ENCODE measurements at places on chromosomes 6 and 20. TPM values are rescaled to one million over a fixed set of nuclear protein-coding genes. Genes with fewer than 3 reads are reported as not detected.

GRCh38 chr20:60953321-60953720 lies 298.7 kb upstream of the CDH4 start:
- no peaks in the 10 kb centered on the region for H3K4me1 ChIP-seq
- no peak for DNase-seq
- no peak overlapping the region for H3K4me3 ChIP-seq
- no peak overlapping the region for H3K27ac ChIP-seq
- H3K27me3 ChIP-seq = peaks cover 4% of the 10 kb centered on the region

The KCNK16 gene
- polyA plus RNA-seq = not detected

The KAT14 gene
- 13.1 TPM for polyA plus RNA-seq

GRCh38 chr6:55040102-55040848 lies 134.0 kb upstream of the HCRTR2 start:
- no peaks in the 10 kb centered on the region for H3K36me3 ChIP-seq
- DNase-seq = no peak
- H3K27ac ChIP-seq = no peak overlapping the region
- no peak overlapping the region for H3K4me3 ChIP-seq

- H3K4me3 ChIP-seq = no peak overlapping the region
- H3K27ac ChIP-seq = no peak overlapping the region
- no peak for DNase-seq
- H3K36me3 ChIP-seq = no peaks in the 10 kb centered on the region
- H3K27me3 ChIP-seq = peaks cover 34% of the 10 kb centered on the region
Measured at GRCh38 chr6:11040134-11040533, 4.0 kb downstream of the ELOVL2 start.

All from naive B cell (primary cell).